HCT116 (cell line): ENCODE measurements at places on chromosomes 2 and 18.

- no peak for DNase-seq
Measured at GRCh38 chr2:178159966-178160365, 34.3 kb upstream of the OSBPL6 start.

DNA sequence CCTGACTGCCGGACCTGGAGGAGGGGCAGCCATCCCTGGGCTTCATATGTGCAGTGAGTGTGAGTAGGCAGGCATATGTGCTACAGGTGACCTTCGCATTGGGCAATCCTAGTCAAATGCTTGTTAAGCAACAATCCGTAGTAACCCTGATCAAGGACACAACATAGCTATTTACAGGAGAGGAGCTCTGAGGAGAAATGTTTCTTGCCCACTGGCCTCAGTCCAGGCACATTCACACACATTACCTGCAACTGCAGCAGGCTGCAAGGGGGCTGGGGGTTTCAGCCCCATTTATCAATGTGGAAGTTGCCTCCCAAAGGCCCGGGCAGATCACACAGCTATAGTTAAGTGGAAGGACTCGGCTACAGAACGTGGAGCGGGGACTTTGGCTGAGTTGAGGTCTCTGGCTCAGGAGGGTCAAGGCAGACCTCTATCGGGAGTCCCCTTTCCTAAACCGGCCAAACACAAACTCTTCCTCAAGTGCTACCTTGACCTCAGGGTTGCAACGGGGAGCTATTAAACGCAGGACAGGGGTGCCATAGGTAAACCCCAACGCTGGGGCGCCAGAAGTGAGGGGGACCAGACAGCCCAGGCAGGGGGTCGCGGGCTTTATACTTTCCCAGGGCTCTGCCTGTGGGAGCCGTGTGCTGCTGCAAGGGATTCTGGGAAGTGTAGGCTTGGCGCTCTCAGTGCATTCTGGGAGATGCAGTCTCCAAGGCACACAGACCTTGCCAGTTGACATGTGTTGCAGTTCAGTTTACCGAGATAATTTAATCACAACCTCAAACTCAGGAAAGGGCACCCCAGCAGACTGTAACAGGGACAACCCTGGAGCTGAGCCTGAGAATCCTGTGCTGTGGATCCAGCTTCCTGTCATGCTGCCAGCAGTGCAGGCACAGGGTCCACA lies 9.4 kb downstream of the KHK start:
- DNase-seq: no peak

- no peak for DNase-seq
Measured at GRCh38 chr2:4047961-4048891, 344.9 kb downstream of the DCDC2C start.

DNA sequence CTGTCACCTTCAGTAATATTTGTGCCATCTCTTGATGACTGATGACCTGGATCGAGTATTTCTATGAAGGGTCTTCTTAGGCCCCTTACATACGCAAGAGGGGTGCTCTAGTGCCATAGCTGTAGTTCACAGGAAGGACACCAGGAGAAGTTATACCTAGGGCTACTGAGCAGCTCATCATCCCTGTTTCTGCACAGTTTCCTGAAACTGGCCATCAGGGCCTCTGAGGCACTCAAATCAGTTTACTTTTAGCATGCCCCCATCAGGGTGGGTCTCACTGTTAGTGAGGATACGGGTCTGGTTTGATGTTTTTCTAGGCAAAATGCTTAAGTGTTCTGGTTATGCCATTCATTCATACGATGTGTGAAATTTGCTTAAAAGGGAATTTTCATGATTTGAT lies 20.0 kb upstream of the FBLN7 start:
- DNase-seq: no peak

- DNase-seq: no peak
Measured at GRCh38 chr2:235492850-235493344, 946 bp upstream of the AGAP1 start.

- DNase-seq: no peak
Measured at GRCh38 chr2:164009756-164010337, 274.0 kb upstream of the FIGN start.

- no peak for DNase-seq
Measured at GRCh38 chr2:62112179-62112578, 83.7 kb upstream of the B3GNT2 start.

DNA sequence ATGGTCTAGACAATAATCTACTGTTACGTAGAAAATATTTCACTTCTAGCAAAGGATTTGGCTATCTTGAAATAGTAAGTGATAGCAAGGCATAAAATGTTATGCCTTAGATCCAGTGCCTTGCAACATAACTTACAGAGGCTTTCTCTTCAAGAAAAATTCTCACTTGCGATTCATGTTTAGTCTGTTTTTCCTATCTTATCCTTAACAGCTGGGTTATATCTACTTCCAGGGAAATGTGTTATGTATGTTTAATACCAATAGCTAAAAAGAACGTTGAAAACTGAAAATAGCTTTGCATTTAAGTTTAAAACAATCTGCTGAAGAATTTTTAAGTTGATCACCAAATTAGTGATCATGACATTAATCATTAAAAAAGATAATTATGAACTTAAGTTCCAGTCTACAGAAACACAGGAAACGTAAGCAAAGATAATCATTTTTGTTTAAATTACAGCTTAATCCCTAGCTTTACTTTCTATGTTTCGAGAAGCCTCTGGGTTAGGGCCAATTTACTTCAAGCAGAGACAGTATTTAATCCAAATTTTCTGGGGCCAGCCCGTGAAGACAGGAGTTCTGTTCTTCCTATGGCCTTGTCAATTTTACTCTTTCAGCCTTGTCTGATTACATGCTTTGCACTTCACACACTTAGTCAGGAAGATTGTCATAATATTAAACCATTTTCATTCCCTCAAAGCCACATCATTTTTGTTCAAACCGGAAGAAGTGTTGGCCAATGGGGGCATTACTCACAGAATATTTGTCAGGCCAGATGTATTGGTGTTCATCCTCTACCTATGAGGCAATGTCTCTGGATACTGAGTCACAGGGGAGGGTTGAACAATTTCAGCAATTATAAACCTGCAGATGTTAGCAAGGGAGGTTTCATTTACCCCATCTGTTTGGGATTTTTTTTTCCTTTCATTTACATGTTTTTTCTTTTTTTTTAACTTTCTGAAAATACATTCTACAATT lies 1132.9 kb upstream of the ZEB2 start:
- no peak for DNase-seq

DNA sequence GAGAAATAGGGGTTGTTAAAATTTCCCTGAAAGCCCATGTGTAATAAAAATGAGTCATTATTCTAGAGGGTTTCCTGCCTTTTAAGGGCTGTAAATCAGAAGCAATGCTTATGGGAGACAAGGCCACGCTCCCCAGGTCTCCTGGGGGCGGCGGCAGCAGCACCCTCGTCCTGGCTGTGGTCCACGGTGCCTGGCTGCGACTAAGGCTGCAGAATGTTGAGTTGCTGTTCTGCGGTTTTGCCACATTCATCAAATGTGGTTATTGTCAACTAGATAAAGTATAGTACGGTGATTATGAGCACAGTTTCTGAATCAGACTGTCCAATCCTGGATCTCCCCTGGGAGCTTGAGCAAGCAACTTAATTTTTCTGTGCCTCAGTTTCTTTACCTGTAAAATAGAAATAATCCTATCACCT lies 11.9 kb upstream of the AGFG1 start:
- no peak for DNase-seq

DNA sequence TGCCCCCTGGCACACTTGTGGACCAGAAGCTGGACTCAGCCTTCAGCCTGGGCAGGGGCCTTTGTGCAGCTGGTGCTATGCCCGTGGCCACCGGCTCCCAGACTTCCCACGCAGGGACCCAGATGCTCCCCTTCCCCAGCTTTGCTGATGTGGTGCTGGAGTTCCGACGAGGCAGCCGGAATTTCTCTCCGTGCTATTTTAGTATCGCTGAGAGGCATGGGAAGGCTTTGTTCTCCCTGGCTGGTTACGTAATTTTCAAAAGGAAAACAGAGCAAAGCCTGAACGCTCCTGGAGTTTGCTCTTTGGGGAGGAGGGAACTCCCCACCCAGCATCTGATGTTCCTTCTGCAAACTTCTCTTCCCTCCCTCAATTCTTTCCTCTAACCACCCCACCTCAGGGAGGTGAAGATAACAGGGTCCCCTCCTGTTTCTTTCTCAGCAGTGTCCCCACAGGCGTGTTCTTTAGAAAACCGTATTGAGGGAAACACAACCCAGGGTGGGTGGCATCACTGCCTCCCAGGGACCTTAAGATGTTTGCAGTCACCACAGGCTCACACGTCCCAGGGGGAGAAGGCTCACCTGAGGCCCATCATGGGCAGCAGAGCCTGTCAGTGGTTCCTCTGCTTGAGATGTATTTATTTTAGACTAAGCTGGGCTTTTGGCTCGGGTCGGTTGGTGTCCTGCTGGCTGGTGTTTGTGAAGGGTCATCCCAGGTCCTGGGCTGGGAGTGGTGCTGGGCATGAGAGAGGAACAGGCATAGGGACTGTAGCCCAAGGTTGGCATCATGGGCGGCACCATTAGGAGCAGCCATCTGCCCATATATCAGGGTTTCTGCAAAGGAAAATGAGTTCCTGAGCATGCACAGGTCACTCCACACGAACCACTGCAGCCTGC lies 95.0 kb downstream of the MAPK4 start:
- DNase-seq: no peak

DNA sequence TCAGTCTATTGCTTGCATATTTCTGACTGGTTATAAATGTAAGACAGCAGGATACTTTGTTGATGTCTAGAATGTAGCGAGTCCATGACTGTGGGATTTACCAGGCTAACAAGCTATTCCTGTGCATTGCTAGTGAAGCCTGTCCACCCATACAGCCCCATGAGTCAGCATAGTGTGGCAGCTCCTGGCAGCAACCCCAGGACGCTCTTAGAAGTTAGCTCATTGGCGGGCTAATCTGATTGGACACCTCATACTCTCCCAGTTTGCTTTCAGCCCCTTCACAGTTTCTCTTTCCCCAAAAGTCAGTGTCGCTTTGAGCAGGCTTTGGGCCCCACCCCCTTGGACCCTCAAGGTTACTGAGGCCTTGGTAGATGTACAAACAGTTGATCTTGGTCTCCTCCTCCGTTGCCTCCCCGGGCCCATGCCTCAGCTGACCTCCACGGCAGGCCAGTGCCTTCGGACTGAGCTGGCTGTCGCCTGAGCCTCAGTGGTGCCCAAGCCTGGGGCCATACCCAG lies 48.0 kb downstream of the COA5 start:
- no peak for DNase-seq

- DNase-seq: peak; percentile 67
Measured at GRCh38 chr2:102708847-102709559, 52.8 kb upstream of the TMEM182 start.

DNA sequence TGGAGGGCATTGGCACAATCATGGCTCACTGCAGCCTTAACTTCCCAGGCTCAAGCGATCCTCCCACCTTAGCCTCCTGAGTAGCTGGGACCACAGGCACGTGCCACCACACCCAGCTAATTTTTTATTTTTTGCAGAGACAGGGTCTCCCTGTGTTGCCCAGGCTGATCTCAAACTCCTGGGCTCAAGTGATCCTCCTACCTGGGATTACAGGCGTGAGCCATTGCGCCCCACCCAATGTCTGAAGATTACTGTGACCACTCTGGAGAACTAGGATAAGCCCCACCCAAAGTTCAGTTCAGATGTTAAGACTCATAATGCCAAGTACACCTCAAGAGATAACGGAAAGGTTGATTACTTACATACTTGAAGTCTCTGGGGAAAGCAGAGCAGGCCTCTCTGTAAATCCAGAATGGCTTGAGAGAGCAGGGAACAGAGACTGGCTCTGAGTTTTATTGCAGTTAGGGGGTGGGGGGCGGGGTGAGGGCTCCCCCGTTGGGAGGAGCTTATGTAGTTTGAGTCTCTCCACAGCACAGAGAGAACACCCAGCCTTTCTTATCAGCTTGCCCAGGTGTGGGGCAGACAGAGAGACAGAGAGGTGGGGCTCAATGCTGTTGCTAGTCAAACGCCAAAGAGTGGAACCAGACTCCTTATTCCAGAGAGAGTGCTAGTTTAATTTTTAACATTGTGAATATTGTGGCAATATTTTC lies 26.5 kb upstream of the ERICH2 start:
- DNase-seq: no peak
